SW 1271 (cell line): ENCODE measurements at places on chromosomes 6 and 20.
A peak's percentile ranks its signal among the peaks of the same experiment; 100 is the strongest.

GRCh38 chr20:45445805-45446562 lies 23.6 kb upstream of the WFDC2 start:
- no peak for DNase-seq

DNA sequence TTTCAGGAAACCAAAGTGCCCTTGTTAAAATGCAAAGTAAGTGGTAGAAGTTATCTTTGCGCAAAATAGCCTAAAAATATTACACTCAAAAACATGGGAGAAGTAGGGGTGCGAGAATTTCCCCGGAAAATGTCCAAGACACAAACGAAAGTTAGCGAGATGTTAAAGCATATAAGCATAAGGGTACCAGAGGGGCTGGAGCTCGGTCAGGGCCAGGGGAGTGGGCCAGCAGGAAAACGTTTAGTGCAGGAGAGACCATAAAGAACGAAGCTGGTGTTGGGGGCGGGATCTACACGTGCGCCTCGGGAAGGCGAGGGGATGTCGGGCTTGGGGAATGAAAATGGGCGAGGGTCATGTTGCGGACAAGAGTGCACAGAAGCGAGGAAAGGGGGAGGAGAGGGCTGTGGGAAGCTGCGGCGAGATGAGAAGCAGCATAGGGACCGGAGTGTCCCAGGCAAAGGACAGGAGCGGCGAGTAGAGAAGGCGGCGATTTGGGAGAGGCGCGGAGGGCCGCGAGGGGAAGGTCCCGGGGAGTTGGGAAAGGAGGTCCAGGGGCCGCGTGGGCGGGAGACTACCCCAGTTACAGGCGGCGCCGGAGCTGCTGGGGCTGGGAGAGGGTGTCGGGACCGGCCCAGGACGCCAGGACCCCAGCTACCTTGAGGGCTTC lies 600 bp downstream of the XPO5 start:
- no peak for DNase-seq

DNA sequence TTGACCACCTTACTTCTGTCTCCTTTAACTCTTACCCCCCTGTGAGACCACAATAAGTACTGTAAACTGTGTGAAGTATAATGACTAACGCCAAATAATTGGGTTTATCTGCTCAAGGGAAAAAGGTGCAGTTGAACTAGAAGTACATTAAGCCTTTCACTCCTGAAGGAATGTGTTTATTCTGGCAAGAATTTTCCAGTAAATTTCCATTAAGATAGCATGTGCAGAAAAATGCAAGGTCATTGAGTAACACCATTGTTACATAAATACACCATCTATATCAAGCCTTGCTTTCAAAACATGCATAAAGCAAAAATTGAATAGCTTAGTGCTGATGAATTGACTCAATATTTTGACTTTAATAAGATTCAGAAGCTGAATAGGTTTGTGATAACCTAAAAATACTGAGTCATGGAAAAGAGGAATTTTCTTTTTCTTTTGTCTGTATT lies 65.4 kb downstream of the ARHGAP18 start:
- DNase-seq, result no peak

- DNase-seq, result no peak
Measured at GRCh38 chr6:15842727-15843117, 179.9 kb upstream of the DTNBP1 start.

- DNase-seq, result no peak
Measured at GRCh38 chr6:85110943-85111342, 338.9 kb upstream of the NT5E start.

DNA sequence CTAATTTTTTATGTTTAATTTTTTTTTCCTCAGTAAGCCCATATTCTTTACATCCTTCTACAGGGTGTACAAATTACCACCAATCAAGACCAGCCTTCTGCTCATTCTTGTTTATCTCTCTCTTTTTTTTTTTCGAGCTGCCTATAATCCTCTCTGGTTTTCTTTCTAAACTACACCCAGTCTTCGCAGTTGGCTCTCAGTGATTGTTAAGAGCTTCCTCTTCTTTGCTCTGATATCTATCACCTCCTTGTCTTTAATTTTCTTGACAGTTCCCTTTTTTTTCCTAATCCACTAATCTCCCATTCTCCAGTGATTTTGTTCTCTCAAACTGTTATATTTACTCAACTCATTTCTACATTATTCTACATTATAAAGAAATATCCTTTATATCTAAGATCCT lies 38.5 kb upstream of the PTPRK start:
- DNase-seq, result no peak

DNA sequence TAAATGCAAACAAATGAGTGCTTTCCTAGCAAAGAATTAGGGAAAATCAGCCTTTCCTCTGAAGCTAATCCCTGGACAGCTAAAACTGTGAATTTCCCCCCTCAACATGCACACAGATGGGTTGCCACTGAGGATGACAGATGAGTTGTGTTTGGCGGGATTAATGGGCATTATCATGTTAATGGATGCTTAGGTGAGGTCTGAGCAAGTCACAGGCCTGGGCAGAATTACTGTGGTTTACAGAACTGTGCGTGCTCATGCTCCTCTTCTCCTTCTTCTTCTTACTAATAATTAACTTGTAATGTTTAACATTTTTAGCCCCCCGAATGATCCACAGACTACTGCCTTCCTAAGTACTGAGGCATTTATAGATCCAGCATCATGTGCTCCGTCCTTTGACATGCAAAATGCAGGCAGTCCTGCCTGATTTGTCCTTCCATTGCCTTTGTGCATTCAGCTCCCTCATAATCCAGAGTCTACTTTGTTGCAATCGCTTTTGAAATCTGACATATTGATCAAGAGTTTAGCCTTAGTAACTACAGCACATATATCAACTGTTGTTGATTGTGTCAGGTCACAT lies 753.4 kb upstream of the MMS22L start:
- DNase-seq, result no peak

GRCh38 chr20:63023936-63024571 lies 17.3 kb upstream of the BHLHE23 start:
- no peak for DNase-seq

DNA sequence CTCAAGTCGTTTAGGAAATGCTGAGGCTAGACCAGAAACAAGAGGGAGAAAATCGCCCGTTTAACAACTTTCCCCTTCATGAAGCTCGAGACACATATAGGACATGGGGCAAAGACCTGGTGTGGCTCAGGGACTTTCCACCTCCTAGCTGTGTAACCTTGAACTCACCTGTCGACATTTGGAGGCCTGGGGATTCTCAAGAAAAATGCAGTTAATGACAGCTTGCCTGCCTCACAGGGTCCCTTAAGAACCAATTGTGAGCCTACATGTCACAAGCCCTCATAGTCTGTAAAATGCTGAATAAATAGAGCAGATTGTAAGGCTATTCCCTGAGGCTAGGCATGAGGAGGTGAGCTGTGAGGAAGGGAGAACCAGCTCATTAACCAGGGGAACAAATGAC lies 35.1 kb downstream of the MGME1 start:
- DNase-seq, result no peak

- DNase-seq, result no peak
Measured at GRCh38 chr20:58374906-58375758, 13.9 kb upstream of the VAPB start.

GRCh38 chr6:84280030-84280429 lies 52.6 kb upstream of the CEP162 start:
- no peak for DNase-seq

- DNase-seq, result no peak
Measured at GRCh38 chr6:159572439-159573110, 120.5 kb downstream of the SOD2 start.

DNA sequence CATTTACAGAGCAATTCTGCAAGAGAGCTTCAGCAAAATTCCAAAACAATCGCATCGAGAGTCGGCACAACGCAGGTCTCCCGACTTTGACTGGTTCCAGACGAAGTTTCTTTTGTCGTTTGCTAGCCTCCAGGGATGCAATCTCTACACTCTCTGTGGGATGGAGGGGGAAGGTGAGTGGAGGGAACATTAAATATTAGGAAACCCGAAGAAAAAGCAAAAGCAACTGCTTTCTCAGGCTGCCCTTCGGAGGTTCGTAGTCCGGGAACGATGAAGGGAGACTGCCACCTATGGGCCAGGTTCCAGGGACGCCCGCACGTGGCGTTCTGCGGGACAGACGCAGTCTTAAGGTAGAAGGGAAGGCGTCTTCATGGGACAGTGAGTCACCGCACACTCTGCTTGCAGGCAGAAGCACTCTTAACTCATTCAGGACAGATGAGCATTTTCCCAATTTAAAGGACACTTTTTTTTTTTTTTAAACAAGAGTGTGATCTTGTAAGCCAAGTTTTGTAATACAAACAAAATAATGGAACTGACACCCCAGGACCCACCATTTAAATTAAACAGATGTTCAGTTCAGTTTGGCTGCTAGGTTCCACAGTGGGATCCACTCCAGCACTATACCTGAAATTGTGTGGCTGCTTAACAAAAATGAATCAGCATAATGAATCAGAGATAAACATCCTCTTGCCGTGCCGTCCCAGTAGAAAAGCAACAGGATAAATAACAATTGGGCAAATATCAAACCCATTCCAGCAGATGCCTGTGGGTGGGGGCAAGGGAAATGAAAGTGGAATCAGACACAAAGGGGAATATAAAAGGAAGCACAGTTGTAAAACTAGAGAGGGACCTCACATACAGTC lies 65.8 kb upstream of the ARMC2 start:
- DNase-seq, result peak; percentile 56

- no peak for DNase-seq
Measured at GRCh38 chr20:37828684-37829083, 74.2 kb upstream of the VSTM2L start.

DNA sequence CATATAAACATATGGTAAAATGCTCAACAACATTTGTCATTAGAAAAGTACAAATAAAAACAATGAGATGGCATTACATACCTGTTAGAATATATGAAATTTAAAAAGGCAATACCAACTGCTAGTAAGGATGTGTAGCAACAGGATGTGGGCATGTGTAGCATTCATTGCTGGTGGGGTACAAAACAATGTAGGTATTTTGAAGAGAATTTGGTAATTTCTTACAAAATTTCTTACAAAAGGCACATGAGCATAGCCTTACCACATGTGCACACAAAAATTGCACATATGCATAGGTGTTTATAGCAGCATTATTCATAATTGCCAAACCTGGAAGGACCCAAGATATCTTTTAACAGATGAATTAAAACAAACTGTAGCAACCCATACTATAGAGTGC lies 1355.1 kb upstream of the CITED2 start:
- DNase-seq, result no peak

- DNase-seq, result no peak
Measured at GRCh38 chr6:70847106-70848084, 109.5 kb downstream of the B3GAT2 start.

DNA sequence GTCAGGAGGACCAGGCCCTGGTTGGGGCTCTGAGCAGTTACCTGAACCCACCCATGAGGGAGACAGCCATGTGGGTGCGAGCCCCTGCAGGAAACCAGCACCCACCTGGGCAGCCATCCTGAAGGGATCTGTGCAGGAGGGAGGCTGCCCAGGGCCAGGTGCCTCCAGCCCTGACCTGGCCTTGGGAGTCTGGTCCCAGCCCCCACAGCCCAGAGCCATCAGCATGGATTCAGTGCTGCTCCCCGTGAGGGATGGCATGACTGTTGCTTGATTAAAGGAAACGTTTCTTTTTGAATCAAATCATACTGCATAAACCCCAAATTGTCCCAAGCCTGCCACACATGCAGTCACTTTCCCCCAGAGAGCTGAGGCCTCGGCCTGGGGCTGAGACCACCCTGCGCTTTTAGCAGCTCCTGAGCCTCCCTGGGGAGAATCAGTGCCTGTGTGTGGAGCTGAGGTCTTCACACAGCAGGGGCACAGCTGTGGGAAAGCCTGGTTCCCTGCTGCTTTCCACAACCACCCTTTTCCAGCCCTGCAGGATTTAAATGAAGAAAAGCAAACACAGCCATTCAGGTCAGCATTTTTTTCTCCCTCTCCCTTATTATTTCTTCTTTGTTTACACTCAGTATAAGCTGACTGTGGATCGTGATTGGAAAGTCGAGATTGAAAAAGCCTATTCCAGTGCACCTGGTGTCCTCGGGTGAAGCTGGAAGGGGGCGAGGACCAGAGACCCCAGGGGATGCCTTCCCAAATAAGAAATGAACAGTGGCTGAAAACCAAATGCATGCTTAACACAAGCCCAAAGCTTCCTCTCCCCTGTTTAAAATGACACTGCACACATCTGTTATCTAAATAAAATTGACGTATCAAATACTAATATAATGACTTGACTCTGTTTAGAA lies 283.9 kb downstream of the SMOC2 start:
- no peak for DNase-seq

- no peak for DNase-seq
Measured at GRCh38 chr6:56671160-56671559, 28.5 kb upstream of the DST start.

DNA sequence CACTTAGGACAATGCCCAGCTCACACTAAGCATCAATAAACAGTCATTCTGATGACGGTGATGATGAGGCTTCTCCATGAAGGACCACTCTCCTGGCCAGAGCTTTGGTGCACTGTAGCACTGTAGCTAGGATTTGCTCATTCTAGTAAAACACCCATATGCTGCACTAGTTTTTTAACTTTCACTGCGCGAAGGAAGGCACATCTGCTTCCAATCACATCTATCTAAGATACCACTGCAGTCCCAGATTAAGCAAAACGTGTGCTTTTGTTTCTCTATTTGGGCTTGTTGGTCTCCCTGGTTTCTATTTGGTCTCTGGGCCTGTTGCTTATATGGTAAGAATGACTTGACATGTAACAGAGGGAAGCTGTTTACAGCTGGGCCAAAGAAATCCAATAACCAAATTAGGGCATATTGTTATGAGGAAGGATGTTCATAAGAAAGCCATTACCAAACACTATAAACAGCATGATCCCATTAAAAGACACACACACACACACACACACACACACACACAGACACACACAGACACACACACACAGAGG lies 62.4 kb downstream of the FAM229B start:
- no peak for DNase-seq

DNA sequence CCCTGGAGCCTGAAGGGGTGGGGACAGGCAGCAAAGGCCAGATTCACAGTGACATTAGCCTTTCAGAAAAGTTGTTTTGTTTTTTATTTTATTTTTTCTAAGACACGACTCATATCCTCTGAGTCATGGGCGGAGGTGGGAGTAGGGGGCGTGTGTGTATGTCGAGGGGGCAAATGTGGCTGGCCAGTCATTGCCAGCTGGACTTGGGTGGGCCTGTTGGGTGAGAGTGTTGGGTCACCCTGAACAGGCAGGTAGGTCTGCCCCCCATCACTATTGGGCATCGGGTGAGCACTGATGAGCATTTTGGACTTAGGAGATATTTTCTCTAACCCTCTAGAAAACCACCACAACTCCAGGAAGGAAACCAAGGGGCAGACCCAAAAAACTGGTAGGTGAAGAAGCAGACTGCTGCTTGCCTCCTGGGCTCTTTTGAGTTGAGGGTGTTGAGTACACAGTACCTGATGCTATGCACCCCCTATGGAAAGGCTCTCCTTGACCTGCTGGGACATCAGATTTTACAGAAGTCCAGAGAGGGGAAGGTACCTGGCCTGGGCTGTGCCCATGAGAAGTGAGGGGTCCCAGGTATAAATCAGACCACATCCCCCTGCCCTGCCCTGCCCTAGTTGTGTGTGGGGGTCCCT lies 5.6 kb downstream of the SMIM29 start:
- peak; percentile 66 for DNase-seq

GRCh38 chr20:36591854-36592641 lies 13.5 kb upstream of the RAB5IF start:
- DNase-seq, result peak; percentile 45
